Ecto neural progenitor cell (in vitro differentiated cells): ENCODE measurements at places on chromosomes 12 and 14.

- no peak for DNase-seq
Measured at GRCh38 chr14:31702130-31702529, 140.9 kb downstream of the NUBPL start.

- peak; percentile 89 for DNase-seq
Measured at GRCh38 chr12:128976120-128976738, 123.0 kb downstream of the GLT1D1 start.

GRCh38 chr12:6935371-6936193 is 7.8 kb downstream of the ATN1 start:
- no peak for DNase-seq

DNA sequence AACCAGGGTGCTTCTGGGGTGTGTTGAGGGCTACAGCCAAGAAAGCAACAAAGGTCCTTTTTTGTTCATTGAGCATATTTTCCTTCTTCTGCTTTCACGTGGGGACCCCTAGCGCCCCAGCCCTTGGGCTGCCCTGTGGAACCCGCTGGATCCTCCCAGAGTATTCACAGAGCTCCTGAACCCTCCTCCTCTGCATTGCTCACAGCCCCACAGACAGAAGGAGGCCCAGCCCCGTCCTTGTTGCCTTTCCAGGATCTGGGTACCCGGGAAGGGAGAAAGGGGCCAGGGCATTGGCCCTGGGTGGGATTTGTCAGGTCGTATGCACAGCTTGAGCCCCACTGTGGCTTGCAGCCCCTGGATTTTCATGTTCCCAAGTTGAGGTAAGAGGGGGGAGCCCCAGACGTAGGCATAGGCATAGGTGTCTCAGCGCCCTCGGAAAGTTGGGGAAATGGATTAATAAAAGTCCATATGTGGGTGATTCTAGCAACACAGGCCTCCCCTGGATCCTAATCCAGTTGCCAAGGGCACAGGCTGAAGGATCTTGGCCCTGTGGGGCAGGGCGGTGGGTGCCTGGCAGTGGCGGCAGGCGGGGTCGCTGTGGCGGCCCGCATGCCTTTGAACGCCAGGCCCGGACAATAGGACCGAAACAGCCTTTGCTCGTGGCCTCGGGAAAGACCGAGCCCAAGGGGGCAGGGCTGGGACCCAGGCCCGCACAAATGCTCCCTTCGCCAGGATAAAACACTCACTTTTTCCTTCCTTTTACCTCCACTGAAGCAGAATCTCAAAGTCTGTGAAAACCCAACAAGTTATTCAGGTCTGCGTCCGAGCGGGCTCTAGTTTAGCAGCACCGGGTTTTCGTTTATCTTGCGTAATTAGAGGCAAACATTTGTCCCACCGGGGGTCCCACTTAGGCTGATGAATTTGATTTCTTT is 3.0 kb upstream of the HOXC10 start:
- DNase-seq: no peak

DNA sequence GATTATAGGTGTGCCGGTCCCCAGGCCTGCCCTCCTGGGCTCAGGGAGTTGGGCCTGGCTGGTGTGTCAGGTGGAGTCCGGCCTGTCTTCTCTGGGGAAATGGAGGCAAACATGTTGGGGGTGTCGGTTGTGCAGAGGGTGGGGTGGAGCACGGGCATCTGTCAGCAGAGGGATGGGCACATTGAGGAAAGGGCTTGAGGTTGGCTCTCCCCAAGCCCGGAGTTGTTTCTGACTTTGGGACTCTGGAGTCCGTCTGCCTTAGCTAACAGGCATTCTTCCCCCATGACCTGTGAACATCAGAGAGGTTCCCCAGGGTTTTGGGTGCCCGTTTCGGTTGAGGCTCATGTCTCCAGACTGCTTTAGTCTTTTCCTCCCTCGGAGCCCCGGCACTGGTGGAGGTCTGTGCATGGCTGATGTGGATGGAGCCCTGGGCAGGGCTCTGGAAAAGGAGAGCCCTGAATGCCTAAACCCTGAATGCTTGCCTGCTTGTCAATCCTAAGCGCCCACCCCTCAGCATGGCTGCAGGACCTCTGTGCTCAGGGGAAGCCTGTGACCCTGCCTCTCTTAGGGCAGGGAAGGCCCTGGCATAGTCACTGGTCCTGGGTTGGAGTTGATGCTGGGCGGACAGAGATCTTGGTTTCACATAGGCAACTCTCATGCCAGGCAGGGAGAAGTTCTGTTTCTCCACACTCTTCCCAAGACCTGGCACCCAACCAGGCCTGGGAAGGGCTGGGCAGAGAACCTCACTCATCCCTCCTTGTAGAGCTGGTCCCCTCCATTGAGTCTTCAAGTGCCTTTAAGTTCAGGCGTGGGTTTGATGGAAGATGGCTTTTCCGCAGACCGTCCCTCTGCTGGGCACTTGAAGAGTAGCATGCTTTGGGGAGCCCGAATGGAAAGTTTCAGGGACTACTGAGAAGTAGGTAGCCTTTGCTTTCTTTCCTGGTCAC is 12.9 kb downstream of the NYNRIN start:
- DNase-seq: no peak

DNA sequence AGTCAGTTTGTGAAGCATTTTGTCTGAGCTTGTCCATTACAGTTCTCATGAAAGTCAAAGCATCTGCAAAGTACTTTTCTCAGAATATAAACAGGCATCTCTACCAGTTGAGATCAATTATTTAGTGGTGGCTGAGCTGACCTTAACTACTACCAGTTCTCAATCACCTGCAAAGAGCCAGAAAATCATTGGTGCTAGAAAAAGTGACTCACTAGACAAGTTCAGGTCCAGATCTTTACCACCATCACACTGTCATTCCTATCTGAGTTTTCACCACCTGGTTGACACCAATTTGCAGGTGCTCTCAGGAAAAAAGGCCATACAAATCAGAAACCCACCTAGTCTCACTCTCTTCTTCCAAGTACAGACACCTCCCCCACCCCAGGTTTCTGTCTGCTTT is 33.3 kb downstream of the ITPR2 start:
- DNase-seq: no peak

DNA sequence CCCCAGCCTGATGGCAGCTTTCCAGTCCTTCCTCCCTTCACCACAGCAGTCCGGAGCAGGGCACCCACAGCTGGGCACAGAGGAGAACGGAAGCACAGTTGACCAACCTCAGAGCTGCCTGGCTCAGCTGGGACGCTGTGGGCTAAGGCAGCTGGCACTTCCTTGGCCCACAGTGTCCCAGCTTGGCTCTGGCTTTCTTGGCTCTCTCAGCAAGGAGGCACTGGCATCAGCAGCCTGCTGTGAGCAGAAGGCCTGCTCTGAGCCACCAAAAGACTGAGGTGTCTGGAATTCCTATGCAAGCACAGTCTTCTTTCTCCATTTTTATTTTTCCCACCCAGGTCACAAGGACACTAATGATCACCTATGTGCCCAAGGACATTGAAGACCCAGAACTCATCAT is 32.6 kb downstream of the NGB start:
- DNase-seq: no peak

GRCh38 chr12:71125515-71125914 is 32.3 kb downstream of the TSPAN8 start:
- no peak for DNase-seq

DNA sequence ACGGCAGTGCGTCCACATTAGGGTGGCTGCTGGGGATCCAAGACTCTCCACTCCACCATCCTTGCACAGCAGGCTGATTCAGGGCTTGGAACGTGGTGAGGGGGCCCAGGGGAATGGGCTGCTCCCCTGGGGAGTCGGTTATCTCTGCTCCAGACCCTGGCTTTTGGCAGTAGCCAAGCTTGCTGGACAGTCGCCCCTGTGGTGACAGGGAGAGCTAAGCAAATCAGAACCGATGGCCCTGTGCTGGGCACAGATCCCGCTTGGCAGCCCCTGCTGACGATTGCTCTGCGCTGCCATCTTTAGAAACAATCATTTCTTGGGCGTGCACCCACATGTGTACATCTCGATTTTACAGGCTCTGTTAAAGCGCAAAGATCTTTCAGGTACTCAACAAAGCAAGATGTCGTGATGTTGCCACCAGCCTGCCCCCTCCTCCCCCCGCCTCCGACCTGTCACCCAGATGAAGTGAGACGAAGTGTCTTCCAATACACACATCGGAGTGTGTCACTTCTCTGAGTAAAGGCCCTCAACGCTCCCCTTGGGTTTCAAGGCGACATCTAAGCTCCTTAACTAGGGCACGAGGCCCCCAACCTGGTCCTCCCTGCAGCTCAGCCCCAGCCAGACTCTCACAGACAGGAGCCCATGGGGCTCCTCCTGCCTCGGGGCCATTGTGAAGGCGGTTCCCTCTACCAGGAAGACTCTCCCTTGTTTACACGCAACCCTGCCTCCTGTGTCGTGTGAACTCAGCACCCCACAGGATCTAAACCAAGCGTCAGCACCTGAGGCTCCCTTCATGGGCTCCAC is 55.6 kb downstream of the PITPNM2 start:
- DNase-seq: no peak

DNA sequence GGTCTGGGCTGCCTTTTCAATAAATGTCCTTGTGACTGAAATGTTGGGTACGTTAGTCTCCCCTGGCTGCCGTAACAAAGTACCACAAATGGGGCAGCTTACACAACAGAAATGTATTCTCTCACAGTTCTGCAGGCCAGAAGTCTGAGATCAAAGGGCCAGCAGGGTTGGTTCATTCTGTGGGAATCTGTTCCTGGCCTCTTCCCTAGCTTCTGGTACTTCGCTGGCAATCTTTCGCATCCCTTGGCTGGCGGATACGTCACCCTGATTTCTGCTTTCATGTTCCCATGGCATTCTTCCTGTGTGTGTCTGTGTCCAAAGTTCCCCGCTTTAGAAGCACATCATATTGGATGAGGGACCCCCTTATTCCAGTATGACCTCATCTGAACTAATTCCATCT is 95.8 kb upstream of the NCOR2 start:
- DNase-seq: no peak

DNA sequence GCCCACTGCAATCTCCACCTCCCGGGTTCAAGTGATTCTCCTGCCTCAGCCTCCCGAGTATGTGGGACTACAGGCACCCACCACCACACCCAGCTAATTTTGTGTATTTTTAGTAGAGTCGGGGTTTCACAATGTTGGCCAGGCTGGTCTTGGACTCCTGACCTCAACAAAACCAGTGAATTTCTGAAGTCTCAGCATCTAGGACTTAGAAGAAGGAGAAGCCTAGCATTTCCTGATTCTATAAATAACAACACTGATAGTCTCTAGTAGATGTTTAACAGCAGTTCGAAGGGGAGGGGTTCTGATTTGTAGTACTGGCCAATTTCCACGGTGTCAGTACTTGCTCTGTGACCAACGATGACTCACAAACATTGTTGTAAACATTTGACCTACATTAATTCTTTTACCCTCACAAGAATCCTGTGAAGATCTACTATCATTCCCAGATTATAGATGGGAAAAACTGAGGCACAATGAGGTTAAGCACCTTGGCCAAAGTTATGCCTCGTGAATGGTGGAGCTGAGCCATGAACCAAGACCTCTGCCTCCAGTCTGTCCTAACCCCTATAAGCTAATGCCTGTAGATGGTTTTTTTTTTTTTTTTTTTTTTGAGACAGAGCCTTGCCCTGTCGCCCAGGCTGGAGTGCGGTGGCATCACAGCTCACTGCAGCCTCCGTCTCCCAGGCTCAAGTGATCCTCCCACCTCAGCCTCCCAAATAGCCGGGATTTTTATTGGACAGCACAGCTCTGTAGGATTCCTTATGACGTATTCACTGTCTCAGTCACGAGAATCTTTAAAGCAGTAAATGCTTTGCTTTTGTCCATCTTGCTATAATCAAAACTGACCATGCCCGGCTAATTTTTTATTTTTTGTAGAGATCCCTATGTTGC is 5.2 kb downstream of the P2RX4 start:
- no peak for DNase-seq

DNA sequence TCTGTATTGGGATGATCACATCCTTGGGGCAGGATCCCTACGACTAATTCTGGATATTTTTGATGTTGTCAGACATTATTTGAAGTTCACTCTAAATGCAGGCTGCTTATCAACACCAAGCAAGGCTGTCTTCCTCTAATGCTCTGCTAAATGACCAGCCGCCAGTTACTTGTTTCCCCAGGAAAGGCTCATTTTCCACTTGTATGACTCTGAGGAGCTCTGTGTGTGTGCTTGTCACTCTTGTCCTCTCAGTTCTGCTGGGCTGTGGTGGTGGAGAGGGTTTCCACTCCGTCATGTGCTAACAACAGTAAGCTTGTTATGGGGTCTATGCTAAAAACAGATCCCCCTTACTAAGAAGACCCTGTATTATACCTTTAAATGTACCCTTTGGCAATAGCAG is 42.1 kb downstream of the ATL1 start:
- no peak for DNase-seq

DNA sequence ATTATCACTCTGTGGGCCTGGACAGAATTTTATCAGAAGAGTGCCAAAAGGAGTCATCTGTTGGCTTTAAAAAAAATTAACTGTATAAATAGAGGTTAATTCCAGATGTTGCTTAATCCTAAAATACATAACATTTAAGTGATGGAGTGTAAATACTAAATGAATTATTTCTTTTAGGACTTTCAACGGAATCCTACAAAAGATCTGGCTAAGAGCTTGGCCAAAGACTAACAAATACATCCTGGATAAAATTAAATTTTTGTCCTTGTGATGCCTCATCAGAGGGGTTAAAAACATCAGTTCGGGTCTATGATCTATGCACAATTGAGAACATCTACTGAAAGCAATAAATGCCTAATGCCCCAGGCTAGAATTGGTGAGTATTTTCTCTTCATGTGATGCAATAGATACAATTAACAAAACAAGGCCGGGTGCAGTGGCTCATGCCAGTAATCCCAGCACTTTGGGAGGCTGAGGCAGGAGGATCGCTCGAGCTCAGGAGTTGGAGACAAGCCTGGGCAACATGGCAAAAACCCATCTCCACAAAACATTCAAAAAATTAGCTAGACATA is 49.8 kb upstream of the RAP1B start:
- no peak for DNase-seq

- DNase-seq: no peak
Measured at GRCh38 chr14:79383031-79383430, 828.3 kb downstream of the DIO2 start.

DNA sequence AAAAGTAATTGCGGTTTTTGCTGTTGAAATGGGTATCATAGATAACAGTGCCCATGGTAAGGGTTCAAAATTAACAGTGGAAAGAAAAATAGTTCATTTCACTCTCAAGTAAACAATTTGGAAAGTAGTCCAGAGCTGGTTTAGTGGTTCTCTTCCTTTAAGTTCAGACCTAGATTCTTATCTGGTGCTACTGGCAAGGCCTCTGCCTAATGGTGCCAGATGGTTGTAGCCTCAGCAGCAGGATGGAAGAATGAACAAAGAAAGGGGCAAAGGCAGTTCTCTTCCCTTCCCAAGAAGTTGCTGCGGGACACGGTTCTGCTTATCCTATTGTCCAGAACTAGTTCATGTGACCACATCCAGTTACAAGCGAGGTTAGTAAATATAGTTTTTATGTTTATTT is 10.5 kb downstream of the ARG2 start:
- no peak for DNase-seq

DNA sequence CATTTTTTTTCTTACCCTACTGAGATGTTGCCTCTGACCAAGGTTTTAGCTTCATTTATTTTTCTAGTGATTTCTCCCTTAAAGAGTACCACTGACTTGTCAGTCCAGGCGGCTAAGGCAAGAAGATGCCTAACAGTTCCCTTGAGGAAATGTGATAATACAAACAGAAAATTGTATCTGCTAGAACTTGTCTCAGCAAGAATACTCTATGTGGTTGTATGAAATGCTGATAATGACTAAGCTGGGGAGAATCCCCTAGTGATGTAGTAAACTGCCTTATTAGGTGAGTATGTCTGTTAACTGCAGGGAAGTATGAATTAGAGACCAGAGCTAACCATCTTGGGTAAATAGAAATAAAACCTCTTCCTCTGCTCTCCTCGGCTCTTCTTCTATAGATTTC is 6.7 kb downstream of the C12orf54 start:
- DNase-seq: no peak

- DNase-seq: no peak
Measured at GRCh38 chr12:89884952-89885351, 176.3 kb upstream of the ATP2B1 start.

- DNase-seq: no peak
Measured at GRCh38 chr14:101965770-101966722, 1.7 kb downstream of the DYNC1H1 start.
